ENCODE measurements at places on chromosomes 2 and 18.

- DNase-seq: no peak
- H3K27ac ChIP-seq: no peak overlapping the region
- no peaks in the 10 kb centered on the region for H3K36me3 ChIP-seq
- H3K4me3 ChIP-seq: no peak overlapping the region
These were observed 211.8 kb downstream of the NEDD4L start for GRCh38 chr18:58255701-58256311.

DNA sequence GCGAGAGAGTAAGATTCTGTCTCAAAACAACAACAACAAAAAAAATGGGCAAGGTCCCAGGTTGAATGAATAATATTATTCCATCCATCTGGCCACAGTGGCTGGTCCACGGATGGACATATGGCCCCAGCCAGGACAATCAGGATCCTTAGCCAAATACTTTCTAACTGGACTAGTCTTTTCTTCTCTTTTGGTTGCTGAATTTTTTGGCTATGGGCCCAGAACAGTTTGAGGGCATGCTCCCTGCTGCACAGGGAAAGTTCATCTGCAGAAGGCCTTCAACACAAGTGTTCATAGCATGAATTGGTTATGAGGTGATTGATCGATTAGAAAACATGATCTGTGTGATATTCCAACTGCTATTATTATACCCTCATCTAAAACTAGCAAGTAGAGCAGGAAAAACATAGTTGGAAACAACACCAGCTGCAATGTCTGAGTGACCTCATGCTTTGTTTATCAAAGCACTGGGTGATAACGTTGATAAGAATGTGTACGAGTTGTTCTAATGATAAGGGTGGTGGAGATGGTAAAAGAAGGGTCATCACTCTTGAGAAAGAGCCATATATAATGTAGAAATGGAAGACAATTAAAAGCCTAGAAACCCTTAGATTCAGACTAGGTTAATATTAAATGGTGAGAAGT is 47.8 kb upstream of the RNF103 start:
- no peaks in the 10 kb centered on the region for H3K36me3 ChIP-seq
- H3K4me1 ChIP-seq: no peaks in the 10 kb centered on the region
- H3K27ac ChIP-seq: no peak overlapping the region
- H3K27me3 ChIP-seq: no peaks in the 10 kb centered on the region
- H3K4me3 ChIP-seq: no peak overlapping the region

DNA sequence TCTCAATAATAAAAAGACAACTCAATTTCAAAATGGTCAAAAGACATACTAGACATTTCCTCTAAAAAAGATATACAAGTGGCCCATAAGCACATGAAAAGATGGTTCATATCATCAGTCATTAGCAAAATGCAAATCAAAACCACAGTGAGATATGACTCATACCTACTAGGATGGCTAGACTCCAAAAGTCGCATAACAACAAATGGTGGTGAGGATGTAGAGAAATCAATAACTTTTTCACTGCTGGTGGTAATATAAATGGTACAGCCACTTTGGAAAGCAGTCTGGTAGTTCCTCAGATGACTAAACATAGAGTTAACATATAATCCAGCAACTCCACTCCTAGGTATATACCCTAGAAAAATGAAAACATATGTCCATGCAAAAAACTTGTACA is 242.3 kb upstream of the NOL4 start:
- H3K4me1 ChIP-seq: no peaks in the 10 kb centered on the region
- no peaks in the 10 kb centered on the region for H3K36me3 ChIP-seq
- DNase-seq: no peak

DNA sequence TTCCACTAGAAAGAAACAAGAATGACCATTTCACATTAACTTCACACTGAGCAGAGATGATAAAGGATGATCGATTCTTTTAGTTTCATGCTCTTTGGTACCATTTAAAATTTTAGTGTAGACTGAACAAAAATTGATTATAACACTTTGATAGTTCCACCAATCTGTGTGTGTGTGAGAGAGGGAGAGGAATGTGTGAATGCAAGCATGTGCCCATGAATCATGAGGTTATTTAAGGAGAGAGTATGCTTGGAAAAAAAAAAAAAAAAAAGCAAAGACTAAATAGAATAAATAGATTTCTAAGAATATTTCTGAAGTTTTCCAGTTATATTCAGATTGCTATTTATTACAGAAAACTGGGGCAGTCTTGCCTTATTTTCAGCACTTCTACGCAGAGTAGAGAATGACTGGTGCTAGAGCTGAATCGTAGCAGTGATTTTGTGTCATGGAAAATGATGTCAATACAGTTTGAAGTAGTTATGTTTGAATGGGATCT is 900.8 kb downstream of the SLC4A3 start:
- no peaks in the 10 kb centered on the region for H3K4me1 ChIP-seq
- no peaks in the 10 kb centered on the region for H3K27me3 ChIP-seq

DNA sequence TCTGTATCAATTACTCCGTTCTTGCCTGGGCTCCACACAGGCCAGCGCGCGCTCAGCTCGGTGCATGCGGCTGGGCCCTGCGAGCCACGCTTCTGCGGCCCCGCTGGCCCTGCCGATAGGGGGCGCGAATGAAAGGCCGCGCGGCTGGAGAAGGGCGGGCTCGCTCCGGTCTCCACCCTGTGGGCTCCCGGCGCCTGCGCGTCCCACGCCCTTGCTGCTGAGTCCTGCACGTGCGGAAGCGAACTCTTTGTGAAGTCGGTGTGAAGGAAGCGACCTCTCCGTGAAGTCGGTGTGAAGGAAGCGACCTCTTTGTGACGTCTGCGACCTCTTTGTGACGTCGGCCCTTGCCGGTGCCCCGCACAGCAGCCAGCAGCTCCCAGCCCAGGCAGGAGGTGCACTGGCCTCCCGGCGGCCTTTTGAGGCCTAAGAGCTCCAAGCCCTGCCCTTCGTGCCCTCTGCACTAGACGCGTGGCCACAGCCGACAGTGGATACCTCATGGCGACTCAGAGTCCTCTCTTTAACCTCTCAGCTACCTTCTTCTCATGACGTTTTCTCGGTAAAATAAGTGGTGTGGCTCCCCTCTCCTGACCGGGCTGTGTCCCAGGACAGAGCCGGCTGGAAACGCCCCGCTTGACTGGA is 391.9 kb upstream of the RAB6C start:
- H3K4me1 ChIP-seq: no peaks in the 10 kb centered on the region
- H3K36me3 ChIP-seq: no peaks in the 10 kb centered on the region
- no peak for DNase-seq
- no peak overlapping the region for H3K27ac ChIP-seq
- H3K4me3 ChIP-seq: no peak overlapping the region
- no peaks in the 10 kb centered on the region for H3K27me3 ChIP-seq

DNA sequence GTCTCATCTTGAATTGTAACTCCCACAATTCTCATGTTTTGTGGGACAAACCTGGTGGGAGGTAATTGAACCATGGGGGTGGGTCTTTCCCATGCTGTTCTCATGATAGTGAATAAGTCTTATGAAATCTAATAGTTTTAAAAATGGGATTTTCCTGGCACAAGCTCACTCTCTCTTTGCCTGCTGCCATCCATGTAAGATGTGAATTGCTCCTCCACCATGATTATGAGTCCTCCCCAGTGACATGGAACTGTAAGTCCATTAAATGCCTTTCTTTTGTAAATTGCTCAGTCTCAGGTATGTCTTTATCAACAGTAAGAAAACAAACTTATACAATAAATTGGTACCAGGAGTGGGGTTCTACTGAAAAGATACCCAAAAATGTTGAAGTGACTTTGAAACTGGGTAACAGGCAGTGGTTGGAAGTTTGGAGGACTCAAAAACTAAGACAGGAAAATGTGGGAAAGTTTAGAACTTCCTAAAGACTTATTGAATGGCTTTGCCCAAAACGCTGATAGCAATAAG is 601.4 kb downstream of the ZEB2 start:
- DNase-seq: no peak
- H3K27ac ChIP-seq: no peak overlapping the region
- H3K27me3 ChIP-seq: no peaks in the 10 kb centered on the region
- no peaks in the 10 kb centered on the region for H3K36me3 ChIP-seq

All from naive thymus-derived CD4-positive, alpha-beta T cell (primary cell).